Left colon (tissue), 2 donors: ENCODE measurements at places on chromosomes 13 and 19. TPM values are rescaled to one million over a fixed set of nuclear protein-coding genes. Genes with fewer than 3 reads are reported as not detected.

EFNB2 gene
- total RNA-seq = 97.1 TPM

ZNF613 gene
- total RNA-seq = 7.2 TPM

ZBTB32 gene
- total RNA-seq = 1.1 TPM

BRME1 gene
- 9.1 TPM for total RNA-seq

LILRB1 gene
- 2.5 TPM for total RNA-seq

SIGLEC5 gene
- total RNA-seq = not detected

- DNase-seq = no peak
Observed at GRCh38 chr13:111217641-111218040, 102.5 kb downstream of the ARHGEF7 start.

- DNase-seq = no peak
Observed at GRCh38 chr19:6821639-6822310, 49.3 kb downstream of the VAV1 start.

DNA sequence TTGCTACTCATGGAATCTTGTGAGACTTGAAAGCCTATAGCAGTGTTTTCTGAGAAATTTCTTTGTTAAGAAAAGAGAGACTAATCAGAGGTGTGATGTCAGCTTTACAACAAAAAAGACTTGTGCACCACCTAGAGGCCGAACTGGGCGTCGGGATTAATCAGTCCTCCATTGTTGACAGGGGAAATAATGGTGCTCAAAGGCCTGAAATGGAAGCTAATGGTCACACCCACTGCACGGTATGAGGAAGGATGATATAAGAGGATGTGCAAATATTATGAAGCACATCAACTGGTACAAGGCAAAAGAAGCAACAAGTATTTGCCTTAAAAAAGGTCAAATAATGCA is 480.2 kb upstream of the MIR17HG start:
- peak; percentile 70 for DNase-seq

DNA sequence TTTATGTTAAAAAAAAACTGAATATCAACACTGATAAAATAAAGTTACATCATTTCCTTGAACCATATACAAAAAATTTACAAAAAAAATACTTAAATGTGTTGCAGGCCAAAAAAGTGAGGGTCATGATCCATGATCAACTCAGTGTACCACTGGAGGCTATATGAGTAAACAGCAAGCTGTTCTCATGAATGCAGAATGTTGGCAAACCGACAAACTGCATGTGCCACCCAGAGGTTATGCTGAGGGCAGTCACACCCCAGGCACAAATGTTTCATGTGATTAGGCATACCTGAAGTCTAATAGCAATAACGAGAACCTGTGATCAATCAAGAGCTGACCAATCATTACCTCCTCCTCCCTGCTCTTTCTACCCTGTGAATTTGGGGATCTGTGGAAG is 91.9 kb downstream of the ZNF431 start:
- DNase-seq = no peak

- DNase-seq = peak; percentile 38
Observed at GRCh38 chr19:12938779-12939601, 581 bp downstream of the CALR start.

DNA sequence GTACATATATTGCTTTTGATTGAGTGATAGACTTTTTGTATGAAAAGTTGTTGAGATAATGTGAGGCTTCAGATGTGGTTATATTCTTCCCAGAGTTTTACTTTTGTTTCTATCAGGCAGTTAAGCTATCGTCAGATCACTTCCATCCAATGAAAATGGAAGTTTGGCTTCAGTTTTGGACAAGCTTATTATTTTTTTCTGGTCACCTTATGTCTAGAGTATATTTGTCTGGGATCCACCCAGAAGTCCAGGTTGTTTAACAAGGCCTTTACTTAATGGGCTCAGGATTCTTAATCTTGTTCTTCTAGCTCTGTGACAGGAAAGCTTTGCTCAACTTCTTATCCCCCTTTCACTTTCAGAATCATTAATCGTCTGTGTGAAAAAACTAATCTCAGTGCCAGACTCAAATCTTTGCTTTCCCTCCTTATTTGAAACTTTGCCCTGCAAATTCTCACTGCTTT is 150.9 kb downstream of the PDS5B start:
- DNase-seq = no peak

DNA sequence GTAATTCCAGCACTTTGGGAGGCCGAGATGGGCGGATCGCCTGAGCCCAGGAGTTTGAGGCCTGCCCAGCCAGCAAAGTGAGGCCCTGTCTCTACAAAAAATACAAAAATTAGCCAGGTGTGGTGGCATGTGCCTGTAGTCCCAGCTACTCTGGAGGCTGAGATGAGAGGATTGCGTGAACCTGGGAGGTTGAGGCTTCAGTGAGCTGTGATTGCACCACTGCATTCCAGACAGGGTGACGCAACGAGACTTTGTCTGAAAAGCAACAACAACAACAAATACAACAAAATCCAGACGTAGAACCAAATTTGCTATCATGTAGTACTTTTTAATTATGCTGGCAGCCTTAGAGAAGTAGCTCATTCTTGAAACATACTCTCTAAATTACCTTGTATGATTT is 277.1 kb downstream of the KLF5 start:
- no peak for DNase-seq

GRCh38 chr13:20699715-20700114 is 3.8 kb upstream of the IL17D start:
- no peak for DNase-seq

DNA sequence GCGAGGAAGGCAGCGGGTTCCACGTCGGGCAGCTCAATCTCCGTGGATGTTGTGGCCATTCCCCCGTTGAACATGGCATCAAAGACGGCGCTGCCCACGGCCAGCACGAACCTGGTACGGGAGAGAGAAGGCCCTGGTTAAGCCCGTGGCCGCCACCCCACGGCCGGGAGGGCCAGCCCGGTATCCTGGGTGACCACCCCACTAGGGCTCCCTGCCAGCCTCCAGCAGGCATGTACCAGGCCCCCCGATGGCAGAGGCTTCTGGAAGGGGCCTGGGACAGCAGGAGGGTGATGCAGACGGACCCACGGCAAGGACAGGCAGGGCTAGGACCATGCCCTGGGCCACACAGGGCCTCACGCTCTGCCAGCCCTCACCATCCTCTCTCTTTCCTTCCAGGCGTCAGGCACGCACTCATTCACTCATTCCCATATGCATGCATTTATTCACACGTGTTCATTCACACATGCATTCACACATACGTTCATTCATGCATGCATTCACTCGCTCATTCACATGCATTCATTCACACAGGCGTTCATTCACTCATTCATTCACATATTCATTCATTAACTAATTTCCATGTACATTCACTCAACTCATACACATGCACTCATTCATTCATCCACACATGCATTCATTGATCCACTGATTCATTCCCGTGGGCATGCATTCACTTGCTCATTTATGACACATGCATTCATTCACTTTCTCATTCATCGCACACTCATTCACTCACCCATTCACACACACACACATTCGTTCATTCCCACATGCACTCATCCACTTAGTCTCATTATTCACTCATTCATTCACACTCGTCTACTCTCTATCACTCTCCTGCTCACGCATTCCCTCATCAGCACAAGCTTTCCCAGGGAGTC is 17.9 kb downstream of the BTBD2 start:
- DNase-seq = no peak

- DNase-seq = peak; percentile 91
Observed at GRCh38 chr19:872266-872951, 12.9 kb downstream of the CFD start.

- peak; percentile 73 for DNase-seq
Observed at GRCh38 chr19:5690955-5691821, 1.1 kb downstream of the RPL36 start.

DNA sequence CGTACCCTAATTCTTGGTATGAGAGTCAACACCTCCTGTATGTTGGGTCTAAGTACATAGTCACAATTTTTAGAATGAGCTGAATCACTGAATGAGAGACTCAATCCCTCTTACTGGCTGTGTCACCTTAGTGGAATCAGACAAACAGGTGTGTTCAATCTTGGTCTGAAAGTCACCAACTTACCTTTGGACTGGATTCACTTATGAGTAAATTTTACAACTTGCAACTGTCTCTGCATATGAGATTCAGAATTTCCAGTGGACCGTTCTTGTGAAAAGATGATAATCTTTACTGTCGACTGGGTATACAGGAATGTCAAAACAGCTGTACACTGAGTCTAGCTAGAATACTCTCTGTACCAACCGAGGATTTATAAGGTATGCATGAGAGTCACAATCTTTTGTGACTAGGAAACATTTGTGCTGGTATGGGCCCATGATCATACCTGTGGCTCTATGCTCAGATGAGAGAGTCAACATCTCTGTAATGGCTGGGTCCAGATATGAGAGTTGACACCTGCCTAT is 5.9 kb upstream of the ZNF91 start:
- DNase-seq = no peak
